ENCODE measurements at places on chromosomes 13 and 19.

- no peak for DNase-seq
Observed at GRCh38 chr13:110297011-110297410, 9.9 kb downstream of the COL4A1 start.

DNA sequence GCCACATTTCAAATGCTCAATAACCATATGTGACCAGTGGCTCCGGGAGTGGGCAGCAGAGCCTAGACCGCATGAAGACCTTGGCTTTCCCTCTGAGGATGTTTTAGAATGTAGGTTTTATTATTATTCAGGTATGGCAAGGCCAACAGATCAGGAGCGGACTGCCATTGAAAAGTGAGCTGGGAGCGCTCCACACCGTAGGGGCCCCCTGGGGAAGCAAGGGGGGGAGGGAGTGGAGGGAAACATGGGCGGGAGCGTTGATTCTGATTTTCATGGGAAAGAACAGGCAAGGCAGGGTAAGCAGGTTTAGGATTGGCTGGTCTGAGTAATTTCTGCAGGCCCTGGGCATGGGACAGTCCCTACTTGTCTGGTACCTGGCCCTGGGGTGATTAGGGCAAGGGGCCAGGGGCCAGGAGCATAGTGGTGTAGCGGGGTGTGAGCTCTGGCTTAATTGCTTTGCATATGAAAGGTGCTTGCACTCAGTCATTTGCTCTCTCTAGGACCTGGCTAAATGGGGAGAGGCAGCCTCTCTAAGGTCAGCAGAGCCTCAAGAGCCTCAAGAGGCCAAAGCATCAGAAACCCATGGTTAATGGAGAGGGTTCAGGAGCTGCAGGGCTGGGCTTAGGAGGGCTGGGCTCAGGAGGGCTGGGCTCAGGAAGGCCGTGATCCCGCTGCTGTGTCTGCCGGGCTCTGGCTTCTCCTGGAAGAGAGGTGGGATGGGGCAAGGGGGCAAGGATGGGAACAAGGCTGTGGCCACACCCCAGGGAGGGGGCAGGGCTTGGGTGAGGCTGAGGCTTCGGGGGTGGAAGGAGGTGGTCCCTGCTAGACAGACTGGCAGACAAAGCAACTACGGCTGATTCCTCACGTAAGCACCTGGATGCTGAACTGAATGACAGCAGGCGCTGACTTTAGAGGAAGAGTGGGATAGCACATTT lies 82.0 kb upstream of the WASF3 start:
- no peak for DNase-seq

DNA sequence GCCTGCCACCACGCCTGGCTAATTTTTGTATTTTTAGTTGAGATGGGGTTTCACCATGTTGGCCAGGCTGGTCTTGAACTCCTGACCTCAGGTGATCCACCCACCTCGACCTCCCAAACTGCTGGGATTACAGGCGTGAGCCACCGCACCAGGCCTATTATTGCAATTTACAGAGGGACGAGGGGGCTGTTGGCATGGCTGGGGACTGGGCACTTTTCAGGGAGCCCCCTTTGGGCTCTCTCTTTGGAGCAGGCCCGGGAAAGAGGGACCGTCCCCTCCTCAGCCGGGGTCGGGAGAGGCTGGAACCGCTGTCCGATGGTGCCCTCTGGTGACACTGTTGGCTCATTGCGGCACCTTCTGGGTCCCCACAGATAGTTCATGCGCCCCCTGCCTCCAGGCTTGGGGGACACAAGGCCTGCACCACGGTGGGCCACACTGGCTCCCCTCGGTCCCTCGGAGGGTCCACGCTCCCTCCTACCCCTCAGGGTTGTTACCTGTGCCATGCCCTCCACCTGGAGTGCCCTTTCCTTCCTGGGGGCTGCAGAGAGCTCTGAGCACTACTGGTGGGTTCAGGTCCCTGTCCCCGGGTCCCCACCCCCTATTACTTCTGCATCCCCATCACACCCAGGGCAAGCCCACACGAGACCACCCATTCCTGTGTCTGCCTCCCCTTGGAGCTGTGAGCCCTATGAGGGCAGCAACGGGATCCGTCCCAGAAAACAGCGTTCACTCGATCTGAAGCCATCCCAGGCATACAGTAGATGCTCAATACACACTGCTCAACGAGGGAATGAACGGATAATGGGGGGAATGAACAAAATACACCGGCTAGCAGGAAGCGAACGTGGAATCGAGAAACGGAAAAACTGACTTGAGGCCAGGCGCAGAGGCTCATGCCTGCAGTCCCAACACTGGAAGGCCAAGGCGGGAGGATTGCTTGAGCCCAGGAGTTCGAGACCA lies 12.5 kb downstream of the FEM1A start:
- DNase-seq, result no peak

- no peak for DNase-seq
Observed at GRCh38 chr19:13764821-13765394, 586 bp downstream of the MRI1 start.

- DNase-seq, result no peak
Observed at GRCh38 chr19:2343289-2343982, 15.0 kb downstream of the SPPL2B start.

GRCh38 chr13:24118576-24118975 lies 41.9 kb upstream of the SPATA13 start:
- DNase-seq, result no peak

DNA sequence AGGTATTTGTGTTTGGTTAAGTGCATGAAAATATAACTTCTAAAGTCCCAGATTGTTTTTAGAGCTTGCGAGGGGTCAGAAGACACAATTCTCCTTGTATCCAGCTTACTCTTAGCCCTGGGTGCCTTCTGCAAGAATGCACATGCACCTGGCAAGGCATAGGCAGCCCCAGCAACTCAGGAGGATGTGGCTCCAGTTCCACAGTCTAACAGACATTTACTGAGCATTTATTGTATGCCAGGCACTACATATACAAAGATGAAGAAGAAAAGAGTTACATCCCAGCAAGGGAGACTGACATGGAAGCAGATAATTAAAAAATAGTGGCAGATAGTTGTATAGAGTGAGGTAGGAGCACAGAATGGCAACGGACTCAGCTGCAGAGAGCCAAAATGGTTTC lies 101.1 kb upstream of the FRY start:
- no peak for DNase-seq

DNA sequence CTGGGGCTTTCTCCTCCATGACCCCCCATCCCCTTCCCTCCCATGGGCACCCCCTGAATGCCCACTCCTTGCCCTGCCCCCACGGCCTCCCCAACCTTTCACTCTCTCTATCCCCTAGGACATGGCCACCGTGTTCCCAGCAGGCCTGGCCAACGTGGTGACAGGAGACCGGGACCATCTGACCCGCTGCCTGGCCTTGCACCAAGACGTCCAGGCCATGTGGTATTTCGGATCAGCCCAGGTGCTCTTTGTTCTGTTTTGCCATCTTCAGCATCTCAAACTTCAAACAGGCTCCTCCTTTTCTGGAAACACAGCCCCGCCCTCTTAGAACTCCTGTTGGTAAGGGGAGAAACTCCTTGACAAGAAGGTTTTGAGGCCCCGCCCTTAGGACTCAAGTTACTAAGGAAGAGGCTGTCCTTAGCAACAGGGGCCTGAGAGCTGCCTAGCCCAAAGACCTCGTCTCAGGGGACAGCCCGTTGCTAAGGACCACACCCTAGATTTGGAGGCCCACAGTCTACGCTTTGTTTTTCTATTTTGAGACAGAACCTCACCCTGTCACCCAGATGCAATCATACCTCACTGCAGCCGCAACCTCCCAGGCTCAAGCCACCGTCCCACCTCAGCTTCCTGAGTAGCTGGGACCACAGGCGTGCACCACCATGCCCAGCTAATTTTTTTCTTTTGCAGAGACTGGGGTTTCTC lies 5.1 kb upstream of the FLT3LG start:
- peak; percentile 93 for DNase-seq

GRCh38 chr19:39554701-39555311 lies 14.8 kb upstream of the EID2 start:
- no peak for DNase-seq

DNA sequence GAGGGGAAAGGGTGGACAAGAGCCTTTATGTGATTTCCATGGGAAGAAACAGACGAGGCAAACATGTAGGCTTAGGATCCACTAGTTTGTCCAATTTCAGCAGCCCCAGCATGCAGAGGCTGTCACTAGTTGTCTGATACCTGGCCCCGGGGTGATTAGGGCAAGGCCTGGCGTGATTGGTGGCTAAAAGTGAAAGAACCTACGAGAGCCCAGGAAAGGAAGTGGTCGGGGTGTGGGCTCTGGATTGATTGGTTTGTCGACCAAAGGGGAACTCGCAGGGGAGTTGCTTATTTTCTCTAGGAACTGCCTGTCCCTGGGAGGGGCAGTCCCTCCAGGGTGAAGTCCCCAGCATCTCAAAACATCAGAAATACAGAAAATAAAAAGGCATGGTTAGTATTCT lies 64.2 kb upstream of the UQCRFS1 start:
- no peak for DNase-seq

DNA sequence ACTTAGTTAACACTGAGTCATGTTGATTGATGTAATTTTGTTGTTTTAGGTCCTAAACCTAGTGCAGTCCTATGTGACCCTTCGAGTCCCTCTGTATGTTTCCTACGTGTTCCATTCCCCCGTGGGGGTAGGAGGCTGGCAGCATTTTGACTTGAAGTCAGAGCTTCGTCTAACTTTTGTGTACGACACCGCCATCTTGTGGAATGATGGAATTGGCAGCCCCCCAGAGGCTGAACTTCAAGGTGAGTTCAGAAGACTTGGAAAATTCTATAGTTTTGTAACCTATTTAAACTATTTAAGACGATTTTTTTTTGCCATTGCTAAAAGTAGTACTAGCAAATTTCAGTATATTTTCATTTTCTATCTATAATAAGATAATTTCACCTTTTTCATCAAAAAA lies 117.9 kb downstream of the STOML3 start:
- DNase-seq, result no peak

GRCh38 chr13:30125422-30126073 lies 181.8 kb downstream of the KATNAL1 start:
- no peak for DNase-seq

DNA sequence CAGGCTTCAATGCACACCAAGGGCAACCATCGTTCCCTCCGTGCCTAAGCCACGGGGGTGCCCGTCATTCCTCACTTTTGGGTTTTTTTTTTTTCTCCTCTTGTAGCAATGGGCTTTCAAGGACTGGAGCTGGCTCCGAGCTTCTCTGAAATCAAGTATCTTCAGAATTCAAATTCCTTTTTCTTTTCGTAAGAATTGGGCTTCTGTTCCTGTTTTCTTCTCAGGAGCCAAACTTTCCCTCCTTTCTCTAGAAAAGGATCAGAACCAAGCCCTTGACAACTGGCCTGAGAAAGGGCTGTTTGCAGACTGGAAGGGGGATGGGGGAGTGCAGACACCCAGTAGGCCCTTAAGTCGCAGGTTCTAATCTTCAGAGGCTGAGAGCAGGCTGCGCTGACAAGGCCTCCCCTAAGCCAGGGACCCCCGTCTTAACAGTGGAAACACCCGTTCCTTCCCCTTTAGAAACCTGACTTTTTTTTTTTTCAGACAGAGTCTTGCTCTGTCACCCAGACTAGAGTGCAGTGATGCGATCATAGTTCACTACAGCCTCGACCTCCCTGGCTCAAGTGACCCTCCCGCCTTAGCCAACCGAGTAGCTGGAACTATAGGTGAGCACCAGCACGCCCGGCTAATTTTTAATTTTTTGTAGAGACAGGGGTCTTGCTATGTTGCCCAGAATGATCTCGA lies 51.6 kb downstream of the RFX2 start:
- no peak for DNase-seq

GRCh38 chr13:76853481-76853880 lies 32.7 kb downstream of the KCTD12 start:
- no peak for DNase-seq

DNA sequence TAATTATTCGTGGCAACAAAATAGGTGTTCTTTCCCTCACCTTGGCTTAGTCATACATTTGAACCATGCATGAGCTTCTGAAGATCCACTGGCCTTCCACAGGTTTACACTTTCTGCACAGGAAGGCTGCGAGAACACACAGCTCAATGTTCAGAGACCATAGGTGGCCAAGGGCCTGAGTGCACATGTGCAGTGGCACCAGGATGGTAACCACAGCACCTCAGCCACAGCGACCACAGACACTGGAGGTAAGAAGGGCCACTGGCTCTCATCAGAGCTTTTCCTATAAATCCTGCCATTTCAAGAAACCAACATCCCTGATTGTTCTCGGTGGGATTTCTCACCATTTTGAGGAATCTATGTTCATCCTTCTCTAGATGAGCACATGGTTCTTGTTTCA lies 1.6 kb downstream of the DCLK1 start:
- no peak for DNase-seq

- no peak for DNase-seq
Observed at GRCh38 chr13:20412691-20413355, 112.8 kb downstream of the CRYL1 start.

DNA sequence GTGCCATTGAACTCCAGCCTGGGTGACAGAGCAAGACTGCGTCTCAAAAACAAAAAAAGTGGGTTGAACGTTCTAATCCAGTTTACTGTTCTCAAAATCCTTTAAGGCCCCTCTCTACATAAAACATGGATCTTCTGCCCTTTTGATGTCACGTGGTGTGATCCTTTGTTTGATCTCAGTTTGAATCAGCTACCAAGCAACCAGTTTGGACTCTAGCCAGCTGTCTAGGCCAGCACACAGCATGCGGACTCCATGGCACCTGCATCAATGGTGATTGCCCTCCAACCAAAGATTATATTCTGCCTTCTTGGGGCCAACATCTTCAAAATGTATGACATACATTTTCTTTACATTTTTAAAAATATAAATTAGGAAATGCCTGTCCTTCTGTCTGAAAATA lies 365.4 kb downstream of the NDFIP2 start:
- DNase-seq, result no peak

GRCh38 chr19:501646-502045 lies 5.4 kb downstream of the MADCAM1 start:
- DNase-seq, result no peak

- no peak for DNase-seq
Observed at GRCh38 chr19:49020342-49020741, 3.5 kb upstream of the LHB start.

DNA sequence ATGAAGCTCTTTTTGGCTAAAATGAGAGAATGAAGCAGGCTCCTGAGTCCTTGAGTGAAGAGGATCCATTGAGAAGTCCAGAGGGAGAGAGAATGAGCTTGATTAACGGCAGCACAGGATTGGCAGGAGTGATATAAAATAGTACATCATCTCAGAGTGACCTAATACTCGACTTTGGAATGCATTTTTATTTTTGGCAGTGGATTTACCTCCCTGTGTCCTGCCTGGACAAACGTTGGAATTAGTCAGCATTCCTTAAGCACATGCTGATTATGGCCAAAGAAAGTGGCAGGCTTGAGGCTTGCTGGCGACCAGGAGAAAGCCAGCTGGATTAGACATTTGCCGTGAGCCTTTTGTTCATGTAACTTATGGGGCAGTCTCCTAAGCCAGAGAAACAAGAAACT lies 22.9 kb downstream of the LRCH1 start:
- no peak for DNase-seq
